ENCODE measurements at places on chromosomes 13 and 19.
A peak's percentile ranks its signal among the peaks of the same experiment; 100 is the strongest.

DNA sequence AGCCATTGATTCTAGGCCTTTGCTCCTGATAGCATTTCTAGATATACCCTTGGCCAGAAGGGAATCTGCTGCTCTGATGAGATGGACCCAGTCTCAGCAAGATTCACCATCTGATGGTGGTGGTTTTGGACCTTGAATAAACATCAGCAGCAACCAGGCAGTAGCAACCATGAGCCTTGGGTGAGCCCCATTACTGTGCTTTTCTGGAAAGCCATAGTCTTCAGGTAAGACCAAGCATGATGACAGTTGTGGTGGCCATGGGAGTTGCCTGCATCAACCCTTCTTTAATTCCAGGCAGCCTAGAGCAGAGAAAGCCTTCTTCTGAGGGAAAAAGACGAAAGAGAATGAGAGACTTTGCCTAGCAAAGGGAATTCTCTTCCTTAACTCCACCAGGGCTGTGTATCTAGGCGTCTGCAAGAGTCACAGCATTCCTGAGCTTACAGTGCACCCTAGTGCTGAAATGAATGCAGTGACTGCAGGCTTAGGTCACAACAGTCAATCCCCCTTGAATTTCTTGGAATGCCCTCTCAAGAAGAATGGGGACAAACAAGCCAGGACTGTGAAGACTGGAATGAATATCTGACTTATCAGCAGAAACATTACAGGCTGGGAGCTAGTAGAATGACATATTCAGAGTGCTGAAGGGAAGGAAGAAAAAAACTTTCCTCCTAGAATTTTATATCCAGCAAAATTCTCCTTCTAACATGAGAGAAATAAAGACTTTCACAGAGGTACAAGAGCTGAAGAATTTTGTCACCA, 942.4 kb upstream of the PCDH20 start:
- DNase-seq = no peak

- no peak for DNase-seq
These were observed 9.6 kb upstream of the LYPD5 start for GRCh38 chr19:43811837-43812236.

- no peak for DNase-seq
These were observed 102.6 kb upstream of the SERP2 start for GRCh38 chr13:44271031-44271455.

DNA sequence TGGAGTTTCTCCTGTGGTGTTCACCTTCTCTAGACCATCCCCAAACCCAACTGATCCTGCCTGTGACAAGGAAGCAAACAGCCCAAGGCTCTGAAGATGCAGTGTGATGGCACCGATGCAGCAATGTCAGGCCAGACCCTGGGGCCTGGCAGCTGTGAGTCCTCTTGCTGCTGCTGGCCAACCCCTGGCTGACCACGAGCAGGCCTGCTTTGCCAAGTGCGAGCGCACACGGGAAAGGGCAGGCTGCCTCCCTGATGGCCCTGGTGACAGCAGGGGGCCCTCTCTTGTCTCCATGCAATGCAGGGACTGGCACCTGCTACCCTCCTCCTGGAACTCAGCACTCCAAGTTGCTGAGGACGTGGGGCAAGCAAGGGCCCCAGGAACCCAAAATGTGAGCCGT, 5.4 kb upstream of the VSTM2B start:
- DNase-seq = no peak

GRCh38 chr13:20407759-20408158, 117.9 kb downstream of the CRYL1 start:
- no peak for DNase-seq

DNA sequence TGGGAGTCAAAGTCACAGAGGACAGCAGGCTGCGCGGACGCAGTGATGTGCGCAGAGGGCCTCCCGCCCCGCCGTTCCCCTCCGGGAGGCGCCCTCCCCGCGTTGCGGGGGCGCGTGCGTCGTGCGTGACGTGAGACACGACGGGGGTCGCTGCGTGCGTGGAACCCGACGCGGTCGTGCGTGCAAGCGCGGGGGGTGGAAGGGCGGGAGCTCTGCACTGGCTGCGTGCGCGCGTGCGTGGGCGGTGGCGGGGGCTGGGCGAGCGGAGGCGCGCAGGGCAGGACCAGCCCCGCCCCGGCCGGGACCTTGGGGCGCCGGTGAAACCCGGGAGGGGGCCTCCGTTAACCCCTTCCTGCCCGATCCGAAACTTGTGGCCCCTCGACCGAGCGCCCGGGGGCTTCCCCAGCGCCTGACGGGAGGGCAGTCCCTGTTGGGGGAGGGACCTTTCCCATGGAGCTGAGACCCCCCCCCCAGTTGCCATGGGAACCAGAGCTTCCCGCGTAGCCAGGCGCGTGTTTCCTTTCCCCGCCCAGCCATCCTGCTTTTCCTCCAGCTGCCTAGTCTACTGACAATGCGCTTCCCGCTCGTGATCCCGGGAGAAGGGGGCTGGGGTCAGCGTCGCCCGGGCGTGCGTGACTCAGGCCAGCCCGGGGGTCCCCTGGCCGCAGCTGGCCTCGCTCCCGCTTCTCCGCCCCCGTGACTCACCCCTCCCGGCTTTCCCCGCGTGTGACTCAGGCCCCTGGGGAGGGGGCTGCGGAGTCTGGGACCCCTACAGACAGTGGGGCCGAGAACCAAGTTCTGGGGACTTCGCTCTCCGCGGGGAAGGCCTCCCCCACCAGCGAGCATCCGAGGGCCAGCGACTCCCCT, 7.3 kb upstream of the HOOK2 start:
- peak; percentile 84 for DNase-seq

DNA sequence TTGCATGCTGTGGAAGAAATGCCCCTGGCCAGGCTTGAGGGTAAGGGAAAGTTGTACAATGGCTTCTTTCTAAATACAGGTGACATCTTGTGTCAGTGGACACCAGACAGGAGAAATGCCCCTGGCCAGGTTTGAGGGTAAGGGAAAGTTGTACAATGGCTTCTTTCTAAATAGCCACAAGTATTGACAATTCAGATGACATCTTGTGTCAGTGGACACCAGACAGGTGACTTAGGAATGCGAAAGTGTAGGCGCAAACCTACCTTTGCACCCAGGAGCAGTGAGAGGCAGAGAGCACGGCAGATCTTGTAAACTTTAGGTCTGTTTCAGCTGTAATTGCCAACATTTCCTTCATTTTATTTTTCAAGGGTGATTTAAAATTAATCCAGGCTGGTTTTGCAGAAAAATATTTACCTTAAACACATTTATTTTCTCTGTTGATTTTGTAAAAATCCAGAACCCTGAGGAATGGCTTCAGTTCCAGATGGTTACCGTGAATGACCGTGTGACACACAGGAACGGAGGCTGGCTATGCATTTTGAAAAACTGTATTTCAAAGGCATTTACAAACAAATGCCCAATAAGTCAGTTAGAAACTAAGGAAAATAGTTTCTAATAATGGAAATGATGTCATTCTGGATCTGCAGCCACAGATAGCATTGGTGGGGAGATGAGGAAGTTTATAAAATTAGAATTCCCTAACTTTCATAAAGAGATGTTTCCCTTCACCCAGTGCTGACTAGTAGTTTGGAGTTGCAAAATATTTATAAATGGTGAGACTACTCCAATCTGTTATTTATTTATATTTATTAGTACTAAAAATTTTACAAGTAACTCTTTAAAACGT, 34.9 kb downstream of the TNFSF13B start:
- DNase-seq = no peak

DNA sequence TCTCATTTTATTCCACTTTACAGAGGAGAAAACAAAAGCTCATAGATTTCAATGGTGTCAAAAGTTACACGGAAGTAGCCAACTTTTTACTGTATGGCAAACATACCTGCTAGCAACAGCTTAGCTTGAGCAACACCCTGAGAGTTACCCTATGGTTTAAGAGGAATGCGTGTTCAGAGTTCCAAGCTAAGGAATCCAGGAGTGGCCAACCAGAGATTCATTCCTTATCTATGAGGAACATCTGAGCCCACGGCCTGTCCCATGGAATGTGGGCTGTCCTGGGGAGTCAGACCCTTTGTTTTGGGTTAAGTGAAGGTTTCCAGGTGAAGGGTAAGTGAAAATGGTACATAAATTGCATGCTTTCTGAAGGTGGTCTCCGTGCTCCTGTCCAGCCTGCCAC, 67.5 kb downstream of the STARD13 start:
- DNase-seq = no peak

GRCh38 chr13:35833608-35834275, 297.4 kb downstream of the DCLK1 start:
- no peak for DNase-seq

GRCh38 chr19:33631609-33631973, 9.8 kb downstream of the CHST8 start:
- DNase-seq = no peak

GRCh38 chr19:44345959-44346358, 10.5 kb downstream of the ZNF112 start:
- DNase-seq = peak; percentile 74

GRCh38 chr19:4329858-4330257, 8.8 kb downstream of the STAP2 start:
- no peak for DNase-seq

- no peak for DNase-seq
These were observed 518 bp downstream of the KLF2 start for GRCh38 chr19:16325161-16325527.

- DNase-seq = no peak
These were observed 1584.2 kb upstream of the SLC10A2 start for GRCh38 chr13:104650431-104650830.

DNA sequence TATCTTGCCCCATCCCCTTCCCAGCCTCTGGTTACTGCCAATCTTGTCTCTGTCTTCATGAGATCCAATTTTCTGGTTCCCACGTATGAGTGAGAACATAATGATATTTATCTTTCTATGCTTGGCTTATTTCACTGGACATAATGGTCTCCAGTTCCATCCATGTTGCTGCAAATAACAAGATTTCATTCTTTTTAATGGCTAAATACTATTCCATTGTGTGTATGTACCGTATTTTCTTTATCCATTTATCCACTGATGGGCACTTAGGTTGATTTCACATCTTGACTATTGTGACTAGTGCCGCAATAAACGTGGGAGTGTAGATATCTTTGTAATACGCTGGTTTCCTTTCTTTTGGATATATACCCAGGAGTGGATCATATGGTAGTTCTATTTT, 43.0 kb downstream of the CHST8 start:
- DNase-seq = no peak

DNA sequence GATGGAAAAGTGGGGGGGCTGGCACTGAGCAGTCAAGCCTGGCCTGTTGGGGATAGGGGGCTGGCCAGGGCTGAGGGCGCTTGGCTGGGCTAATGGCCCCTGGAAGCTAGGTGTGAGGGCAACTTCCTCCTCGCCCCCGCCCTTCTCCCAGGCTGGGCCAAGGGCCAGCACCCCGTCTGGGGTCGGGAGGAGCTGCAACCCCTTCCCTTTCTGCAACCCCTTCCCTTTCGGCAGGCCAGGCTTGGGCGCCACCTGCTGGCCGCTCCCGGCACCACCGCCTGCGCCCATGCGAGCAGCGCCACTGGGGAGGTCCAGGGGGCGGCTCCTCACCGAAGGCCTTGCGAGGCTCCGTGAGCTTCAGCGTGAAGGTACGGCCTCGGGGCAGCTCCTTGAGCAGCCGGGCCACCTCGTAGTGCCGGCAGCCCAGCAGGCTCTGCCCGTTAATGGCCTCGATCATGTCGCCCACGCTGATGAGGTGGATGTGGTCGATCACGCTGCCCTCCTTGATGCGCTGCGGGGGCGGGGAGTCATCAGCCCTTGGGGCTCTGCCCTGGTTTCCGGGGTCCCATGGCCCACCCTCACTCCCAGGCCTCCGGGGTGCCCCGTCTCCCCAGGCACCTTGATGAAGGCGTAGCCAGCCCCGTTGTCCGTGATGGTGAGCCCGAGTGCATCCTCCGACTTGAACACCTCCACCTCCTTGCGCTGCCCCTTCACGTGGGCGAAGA, 5.0 kb upstream of the PTGER1 start:
- no peak for DNase-seq

DNA sequence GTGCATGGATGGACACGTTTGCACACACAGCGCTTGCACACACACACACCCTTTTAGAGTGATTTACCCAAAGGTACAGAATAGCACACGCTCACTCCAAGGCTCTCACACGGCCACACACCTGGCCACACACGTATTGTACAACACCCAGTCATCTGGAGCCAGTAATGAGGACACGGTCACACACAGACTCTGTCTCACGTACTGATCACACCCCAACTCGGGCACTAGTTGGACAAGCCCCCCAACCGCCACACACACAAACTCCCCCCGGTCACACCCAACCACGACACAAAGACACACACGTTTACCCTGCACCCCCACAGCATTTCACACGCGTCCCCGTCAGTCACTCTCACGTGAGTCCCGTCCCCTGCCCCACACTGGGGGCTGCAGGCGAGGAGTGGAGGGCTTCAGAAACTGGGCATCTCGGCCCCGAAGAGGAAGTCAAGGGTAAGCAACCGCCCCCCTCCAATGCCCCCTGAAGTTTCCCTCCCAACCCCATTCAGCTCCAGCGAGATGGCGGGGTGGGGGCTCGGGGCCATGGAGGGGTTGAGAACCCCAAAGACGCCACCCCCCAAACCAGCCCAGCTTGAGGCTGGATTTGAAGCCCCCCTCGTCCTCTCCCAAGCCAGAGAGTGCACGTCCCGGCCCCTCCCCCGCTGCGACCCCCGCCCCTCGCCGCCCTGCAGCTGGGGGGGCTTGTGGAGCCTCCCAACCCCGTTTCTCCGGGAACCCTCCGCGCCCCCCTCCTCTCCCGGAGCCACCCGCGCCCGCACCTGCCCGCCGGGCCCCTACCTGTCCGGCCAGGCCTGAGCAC, 599 bp downstream of the OLFM2 start:
- DNase-seq = no peak

DNA sequence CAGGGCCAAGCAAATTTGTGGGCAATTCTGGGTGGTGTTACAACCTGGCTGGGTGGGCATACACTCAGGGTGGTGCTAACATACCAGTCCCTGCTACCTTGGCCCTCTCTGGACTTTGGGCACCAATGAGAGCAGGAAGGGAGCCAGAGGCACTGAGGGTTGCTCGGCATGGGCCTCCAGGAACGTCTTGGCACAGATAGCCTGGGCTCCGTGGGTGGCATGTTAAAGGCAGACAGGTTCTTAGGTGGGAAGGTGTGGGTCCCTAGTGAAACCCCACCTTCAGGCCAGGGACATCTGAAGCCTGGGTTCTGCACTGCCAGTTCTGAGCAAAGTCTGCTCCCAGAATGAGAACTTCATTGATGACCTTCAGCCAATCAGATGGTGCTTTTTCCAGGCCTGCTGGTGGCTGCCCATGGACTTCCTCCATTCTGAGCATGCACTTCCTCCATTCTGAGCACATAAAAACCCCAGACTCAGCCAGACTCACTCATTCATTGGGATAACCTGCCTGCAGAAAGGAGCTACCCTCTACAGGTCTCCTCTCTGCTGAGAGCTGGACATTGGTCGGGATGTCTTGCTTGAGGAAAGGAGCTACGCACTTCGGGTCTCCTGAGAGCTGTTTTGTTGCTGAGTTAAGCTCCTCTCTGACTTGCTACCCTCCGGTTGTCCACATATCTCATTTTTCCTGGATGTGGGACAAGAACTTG, 2567.1 kb downstream of the PCDH9 start:
- no peak for DNase-seq

DNA sequence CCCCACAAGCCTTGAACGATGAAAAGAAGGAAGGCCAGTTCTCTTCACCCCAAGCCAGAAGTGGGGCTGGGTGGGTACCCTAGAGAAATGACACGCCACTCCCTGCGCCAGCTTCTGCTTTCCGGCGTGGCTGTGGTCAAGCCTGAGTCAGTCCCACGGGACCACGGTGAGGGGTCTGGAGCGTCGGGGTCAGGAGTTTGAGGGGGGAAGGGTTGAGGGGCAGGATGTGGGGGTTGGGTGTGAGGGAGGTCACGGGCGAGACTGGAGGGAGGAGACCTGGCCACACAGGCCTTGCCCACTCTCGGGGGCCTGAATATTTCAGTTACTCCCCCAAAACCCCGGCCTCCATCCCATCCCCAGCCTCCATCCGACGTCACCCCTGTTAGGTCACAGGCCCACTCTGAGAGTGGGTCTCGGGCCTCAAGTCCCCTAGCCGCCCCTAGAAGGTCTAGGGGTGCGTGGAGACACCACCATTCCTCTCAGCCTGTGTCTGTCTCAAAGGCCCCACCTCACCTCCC, 500 bp upstream of the IFI30 start:
- no peak for DNase-seq
